Stimulated activated CD4-positive, alpha-beta T cell treated with anti-CD3 and anti-CD28 coated beads, Interleukin-12 subunit alpha, Interleukin-12 subunit beta, amount 100 ng/mL, for 24 hours (primary cell): ENCODE measurements at places on chromosomes 11 and 22.

DNA sequence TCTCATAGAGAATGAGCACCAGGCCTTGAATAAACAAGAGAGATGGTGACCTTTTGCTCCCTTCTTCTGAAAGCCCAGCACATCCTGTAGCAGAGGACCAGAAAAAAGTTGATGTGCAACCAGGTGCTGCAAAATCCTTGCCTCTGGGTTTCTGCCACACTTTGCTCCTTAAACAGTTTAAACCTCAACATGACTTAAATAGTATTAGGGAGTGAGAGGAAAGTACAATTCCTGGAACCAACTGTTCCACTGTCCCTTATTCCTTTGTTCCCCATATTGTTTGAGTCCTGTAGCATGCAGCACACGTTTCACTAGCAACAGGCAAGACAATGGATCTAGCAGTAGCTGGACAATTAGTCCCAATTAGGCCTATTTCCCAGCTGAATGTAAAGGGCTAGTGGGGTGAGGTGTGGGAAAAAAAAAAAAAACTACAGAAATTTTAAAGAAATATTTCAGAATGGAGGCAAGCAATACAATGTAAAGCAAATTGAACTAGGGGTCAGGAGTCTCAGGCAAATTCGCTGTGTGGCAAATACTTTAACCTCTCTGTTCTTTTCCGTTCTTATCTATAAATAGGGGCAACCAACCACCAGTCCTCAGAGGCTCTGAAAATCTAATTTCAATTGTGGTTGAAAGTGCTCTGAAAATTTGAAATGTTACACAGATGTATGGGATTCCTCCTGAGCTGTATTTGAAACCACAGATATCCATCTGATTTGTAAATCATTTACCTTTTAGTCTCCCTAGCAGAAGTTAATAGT is 6.6 kb downstream of the MPPED2 start:
- DNase-seq, result no peak

- no peak for DNase-seq
Measured at GRCh38 chr22:45722006-45722405, 50.4 kb downstream of the ATXN10 start.

DNA sequence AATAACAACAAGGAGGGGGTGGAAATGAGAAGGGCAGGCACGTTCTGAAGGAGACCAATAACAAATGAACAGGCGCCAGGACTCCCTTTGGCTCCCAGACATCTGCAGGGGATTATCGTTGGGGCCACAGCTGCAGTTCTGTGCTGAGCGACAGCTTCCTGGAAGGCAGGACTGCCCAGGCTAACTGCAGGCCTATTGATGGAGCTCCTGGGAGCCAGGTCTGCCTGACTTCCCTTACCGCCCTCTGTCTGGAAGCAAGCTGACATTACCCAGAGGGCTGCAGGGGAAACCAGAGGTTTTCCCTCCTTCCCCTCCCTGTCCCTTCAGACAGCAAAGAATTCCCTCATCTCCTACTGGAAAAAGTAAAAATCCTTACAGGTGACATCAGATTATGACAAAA is 5.0 kb downstream of the DRD2 start:
- DNase-seq, result no peak

DNA sequence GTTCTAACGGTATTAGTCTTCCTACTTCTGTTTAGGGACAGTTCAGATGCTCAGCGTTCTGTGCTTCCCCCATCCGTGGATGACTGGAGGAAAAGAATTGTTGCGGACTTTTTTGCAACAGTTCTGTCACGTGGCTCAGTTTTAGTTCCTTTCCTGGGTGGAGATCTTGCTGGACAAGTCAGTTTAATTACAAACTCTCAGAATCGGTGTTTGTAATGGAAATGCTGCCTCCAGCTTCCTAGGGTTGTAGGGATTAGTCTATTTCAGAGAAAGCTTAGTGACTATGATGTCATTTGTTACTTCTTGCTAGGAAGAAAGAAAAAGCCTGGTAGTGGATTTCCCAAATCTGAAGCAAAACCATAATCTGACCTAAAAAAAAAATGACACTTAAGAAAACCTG is 320.4 kb downstream of the CADM1 start:
- no peak for DNase-seq

- DNase-seq, result no peak
Measured at GRCh38 chr22:46609175-46609690, 11.0 kb upstream of the GRAMD4 start.

DNA sequence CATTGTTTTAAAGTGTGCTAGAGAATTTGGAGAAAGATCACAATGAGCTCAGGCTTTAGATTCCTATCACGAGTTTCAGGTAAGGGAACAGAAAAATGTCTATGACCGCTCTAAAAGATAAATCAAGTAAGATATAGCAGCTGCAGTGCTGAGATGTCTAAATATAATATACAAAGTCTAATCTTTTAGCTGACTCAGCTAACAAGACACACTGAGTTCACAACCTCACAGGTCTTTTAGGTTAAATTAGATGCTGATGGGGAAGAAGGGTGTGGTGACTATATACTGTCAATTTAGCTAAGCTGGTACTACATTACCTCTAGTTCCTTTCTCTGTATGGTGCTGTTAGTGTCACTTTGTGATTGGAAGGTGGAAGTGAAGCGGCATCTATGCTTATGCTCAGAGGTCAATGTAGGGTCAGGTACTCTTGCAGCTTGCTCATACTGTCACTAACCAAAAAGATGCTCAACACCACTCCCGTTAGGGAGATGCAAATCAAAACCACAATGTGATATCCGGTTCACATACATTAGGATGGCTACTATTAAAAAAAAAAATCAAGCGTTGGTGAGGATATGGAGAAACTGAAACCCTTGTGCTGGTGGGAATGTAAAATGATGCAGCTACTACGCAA is 283.5 kb downstream of the SWAP70 start:
- no peak for DNase-seq

DNA sequence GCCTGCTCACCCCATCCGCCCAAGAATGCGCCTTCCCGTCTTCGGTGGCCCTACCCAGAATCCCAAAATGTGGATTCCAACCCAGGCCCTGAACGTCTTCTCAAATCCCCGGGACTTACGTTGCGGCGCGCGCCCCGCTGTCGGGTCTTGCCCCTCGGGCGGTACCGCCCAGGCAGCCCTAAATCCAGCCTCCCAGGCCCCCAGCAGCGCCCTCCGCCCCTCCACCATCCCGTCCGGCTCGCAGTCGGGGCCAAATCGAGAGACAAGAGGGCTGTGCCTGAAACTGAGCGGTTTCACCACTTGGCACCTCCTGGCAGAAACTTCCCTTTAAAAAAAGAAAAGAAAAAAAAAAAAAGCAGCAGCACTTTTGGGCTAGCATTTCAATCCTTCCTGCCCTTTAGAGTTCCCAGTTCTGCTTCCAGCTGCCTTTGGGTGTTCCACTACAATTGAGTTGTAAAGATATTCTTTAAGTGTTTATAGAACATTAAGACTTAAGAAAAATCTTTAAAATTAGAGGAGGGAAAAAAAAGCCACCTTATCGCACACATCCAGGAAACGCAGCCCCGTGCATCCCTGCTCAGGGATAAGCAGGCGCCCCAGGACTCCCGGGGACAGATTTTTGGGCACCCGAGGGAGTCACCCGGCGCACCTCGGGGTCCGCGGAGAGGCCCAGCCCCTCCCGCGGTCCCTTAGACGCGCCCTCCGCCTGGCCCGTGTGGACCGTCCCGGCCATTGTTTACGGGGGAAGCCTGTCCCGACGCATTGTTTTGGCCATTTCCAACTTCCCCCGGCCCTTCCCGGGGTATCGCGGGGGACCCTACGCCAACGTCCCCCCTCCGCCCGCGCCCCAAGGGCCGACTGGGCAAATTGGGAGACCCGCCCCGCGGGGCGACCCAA is 57.6 kb downstream of the KCNJ4 start:
- no peak for DNase-seq

- DNase-seq, result no peak
Measured at GRCh38 chr22:27336151-27337090, 465.1 kb downstream of the MN1 start.
